HEK293T (cell line): ENCODE measurements at places on chromosomes 7 and 10.

DNA sequence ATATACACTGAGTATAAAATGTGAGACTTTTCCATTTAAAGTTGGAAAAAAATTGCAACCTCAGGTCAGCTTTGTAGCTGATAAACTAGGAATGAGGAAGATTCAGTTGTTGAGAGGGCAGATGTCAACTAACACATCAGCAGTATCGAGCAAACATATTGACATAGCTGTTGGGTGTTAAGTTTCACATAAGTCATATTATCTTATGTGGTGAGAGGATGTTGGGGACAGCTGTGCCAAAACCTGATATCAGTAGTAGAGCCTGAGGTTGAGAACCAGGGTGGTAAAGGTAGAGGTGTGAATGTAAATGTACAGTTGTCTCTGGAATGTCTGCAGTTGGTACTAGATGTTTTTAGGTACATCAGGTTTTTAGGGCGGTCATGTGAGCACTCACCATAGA lies 5.0 kb downstream of the ZRANB1 start:
- DNase-seq, result no peak

- DNase-seq, result no peak
Measured at GRCh38 chr10:97006364-97006763, 174.3 kb downstream of the LCOR start.

- DNase-seq, result no peak
Measured at GRCh38 chr10:37895674-37896073, 38.3 kb upstream of the ZNF248 start.

- DNase-seq, result no peak
Measured at GRCh38 chr7:119660080-119660479, 612.9 kb upstream of the KCND2 start.

GRCh38 chr10:86306628-86307278 lies 59.8 kb downstream of the GRID1 start:
- no peak for DNase-seq

DNA sequence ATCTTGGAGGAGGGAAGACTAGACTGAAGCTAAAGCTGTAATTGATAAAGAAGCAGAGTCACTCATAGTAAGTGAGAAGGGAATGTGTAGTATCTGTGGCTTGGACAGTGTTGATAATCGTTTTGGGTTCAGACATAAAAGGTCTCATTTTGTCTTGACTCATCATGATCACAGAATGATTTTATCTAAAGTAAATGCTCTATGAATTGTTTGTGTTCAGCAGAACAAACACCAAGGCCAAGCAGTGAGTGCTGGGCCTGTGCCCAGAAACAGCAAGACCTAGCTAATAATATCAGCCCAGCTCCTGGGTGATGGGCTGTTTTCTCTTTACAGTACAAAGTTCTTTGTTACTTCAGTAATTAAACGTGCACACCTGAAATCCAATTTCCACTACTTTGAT lies 26.7 kb upstream of the CD36 start:
- no peak for DNase-seq

DNA sequence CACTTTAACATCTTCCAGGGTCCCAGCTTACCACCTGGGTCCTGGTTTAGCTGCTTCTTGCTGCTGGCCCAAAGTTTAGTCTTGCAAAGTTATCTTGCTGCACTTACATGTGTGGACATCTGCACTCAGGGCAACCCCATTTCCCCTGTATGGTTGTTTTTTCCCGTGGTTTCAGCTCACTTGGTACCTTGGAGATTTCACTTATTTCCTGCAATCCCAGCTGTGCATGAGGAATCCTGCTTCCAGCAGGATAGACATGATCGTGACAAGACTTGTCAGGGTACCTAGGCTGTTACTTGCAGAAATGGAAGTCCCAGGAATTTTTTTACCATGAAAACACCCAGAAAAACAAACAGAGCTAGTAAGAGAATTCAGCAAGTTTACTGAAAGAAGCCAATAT lies 95.9 kb upstream of the LEP start:
- DNase-seq, result no peak

GRCh38 chr10:118590334-118590733 lies 5.1 kb downstream of the PRLHR start:
- no peak for DNase-seq

GRCh38 chr10:92045641-92046106 lies 122.1 kb downstream of the BTAF1 start:
- no peak for DNase-seq
